ENCODE measurements at places on chromosomes 4 and X.

GRCh38 chr4:185359767-185360446, 35.8 kb downstream of the LRP2BP start:
- ATAC-seq = peak; percentile 74

- ATAC-seq = no peak
Measured at GRCh38 chrX:46589977-46590723, 16.6 kb downstream of the CHST7 start.

- peak; percentile 49 for ATAC-seq
Measured at GRCh38 chr4:93183576-93183975, 645.0 kb upstream of the ATOH1 start.

DNA sequence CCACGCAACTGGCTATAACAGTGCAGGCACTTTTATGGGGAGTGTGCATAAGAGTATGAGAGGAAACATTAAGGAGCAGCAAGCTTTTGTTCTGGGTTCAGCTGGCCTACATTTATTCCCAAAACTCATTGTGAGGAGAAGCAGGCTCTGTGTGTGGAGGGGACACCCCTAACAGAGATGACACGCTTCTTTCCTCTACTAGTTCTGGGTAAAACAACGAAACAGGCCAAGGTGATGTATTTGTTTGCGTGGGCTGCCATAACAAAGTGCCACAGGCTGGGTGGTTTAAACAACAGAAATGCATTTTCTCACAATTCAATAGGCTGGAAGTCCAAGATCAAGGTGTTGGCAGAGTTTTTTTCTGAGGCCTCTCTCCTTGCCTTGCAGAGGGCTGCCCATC, 488.6 kb downstream of the MID1IP1 start:
- no peak for ATAC-seq

DNA sequence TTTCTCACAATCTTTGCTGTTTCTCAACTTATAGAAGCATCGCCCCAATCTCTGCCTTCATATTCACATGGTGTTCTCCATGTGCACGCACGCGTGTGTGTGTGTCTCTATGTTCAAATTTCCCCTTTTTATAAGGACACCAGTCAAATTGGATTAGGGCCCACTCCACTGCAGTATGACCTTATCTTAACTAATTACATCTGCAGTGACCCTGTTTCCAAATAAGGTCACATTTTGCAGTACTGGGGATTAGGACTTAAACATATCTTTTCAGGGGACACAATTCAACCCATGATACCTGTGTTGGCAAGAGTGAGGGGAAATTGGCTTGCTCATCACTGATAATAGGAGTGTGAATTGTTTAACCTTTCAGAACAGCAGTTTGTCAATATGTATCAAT, 66.5 kb upstream of the MAGEA10 start:
- no peak for ATAC-seq

DNA sequence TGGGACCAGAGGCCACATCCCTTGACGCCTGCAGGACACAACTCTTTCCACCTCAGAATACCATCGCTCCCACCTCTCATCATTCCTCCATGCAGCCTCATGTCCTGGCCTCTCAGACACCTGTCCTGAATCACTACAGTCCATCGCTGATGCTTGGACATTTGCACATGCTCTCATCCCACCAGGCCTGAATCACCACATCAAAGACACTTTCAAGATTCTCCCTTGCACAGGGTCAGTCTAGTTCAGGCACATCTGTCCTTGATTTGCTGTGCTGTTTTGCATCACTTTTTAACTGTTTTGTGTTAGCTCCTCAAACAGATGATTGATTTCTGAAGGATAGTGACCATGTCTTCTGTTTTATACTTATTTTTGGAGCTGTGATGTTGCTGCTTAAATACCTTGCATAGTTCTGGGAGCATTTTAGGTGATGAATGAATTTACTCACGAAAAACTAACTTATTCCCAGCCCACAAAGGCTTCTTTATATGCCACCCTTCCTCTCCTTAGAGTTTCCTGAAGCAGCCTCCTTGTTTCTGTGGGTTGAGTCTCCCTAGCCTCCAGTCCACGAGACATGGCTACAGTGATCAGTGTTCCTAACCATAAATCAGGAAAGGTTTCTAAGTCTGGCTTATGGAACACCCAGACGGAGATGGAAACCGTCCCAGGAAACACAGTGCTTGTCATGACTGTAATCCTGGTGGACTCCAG, 2.6 kb downstream of the FAM114A1 start:
- no peak for ATAC-seq

- ATAC-seq = no peak
Measured at GRCh38 chr4:55736605-55737183, 82.9 kb upstream of the EXOC1L start.

- no peak for ATAC-seq
Measured at GRCh38 chrX:149937871-149938426, 342 bp downstream of the EOLA2 start.

DNA sequence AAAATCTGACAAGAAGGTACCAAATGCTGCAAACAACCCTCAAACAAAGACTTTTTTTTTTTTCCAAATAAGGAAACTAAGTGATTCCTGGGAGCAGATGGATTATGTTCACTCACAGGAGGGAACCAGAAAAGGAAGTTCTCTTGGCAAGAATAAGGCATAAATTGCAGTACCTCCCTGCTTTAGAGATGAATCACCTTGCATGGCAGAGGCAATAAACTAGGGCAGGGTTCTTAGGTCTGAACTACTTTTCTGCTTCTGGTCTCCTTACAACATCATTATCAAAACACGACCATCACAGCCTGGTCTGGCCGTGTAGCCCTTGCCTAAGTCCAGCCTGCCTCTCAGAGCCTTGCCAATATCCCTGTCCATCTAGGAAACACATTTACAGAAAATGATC, 6.3 kb downstream of the TMEM31 start:
- ATAC-seq = peak; percentile 91

DNA sequence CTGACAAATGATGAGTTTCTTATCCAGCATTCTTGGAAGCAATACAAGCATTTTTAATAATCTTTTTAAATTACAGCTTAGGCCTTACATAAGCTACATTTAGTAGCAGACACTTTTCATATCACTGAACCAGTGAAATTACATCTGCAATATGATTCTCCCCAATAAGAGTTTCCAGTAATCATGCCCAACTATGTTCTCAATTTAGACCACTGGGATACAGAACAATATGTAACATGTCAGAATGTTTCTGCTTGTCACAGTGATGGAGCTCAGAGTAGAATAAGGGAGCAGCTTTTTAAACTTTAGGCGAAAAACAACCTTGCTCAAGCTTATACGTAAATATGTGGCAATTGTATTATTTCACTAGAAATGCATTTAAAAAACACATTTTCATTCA, 1132.2 kb downstream of the FAT4 start:
- ATAC-seq = no peak

GRCh38 chr4:175954685-175955084, 111.0 kb upstream of the WDR17 start:
- ATAC-seq = no peak

- ATAC-seq = no peak
Measured at GRCh38 chr4:108972613-108973283, 209.9 kb upstream of the ETNPPL start.

- ATAC-seq = no peak
Measured at GRCh38 chrX:120302434-120302833, 8.8 kb downstream of the TMEM255A start.

DNA sequence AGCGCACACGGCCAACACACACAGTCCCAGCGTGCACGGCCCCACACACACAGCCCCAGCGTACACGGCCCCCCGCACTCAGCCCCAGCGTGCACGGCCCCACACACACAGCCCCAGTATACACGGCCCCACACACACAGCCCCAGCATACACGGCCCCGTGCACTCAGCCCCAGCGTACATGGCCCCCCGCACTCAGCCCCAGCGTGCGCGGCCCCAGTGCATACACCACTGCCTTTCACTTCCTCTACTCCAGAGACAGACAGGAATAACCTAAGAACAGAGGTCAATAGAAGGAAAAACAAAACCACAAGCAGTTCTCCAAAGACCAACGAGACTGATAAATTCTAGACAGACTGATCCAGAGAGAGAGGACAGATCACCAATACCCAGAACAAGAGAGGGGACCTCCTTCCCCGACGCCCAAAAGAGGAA, 17.1 kb downstream of the GAK start:
- no peak for ATAC-seq

- ATAC-seq = no peak
Measured at GRCh38 chr4:115292320-115293092, 179.1 kb upstream of the NDST4 start.

GRCh38 chrX:48969471-48969870, 2.2 kb downstream of the KCND1 start:
- no peak for ATAC-seq

DNA sequence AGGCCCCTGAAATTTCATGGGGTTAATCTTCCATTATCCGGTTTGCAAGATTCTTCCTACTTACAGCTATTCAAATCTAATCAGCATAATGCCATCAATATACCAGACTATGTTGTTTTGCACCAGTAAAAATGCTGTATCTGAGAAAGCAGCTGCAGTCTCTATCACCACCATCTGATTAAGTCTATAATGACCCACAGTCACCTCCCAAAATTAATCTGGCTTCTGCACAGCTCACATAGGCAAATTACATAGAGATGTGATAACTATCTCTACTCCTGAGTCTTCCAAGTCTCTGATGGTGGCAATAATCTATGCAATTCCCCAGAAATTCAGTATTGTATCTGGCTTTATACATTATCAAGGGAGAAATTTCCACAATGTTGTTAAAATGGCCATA, 113.2 kb downstream of the STPG2 start:
- ATAC-seq = no peak
